ENCODE measurements at places on chromosomes 3 and 15. TPM values are rescaled to one million over a fixed set of nuclear protein-coding genes. Genes with fewer than 3 reads are reported as not detected.

GRCh38 chr3:3101660-3102458, 8.3 kb downstream of the IL5RA start:
- no peak for DNase-seq

- no peak for DNase-seq
Observed at GRCh38 chr15:64883100-64883581, 28.6 kb upstream of the ANKDD1A start.

DNA sequence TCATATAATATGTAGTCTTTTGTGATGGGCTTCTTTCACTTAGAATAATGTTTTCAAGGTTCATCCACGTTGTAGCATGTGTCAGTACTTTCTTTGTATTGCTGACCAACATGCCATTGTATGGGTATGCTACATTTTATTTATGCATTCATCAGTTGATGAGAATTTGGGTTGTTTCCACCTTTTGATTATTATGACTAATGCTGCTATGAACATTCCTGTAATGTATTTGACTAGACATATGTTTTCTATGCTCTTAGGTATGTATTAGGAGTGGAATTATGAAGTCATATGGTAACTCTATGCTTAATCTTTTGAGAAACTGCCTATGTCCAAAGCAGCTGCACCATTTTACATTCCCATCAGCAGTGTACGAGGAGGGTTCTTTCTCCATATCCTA, 3.2 kb upstream of the PODXL2 start:
- no peak for DNase-seq

DNA sequence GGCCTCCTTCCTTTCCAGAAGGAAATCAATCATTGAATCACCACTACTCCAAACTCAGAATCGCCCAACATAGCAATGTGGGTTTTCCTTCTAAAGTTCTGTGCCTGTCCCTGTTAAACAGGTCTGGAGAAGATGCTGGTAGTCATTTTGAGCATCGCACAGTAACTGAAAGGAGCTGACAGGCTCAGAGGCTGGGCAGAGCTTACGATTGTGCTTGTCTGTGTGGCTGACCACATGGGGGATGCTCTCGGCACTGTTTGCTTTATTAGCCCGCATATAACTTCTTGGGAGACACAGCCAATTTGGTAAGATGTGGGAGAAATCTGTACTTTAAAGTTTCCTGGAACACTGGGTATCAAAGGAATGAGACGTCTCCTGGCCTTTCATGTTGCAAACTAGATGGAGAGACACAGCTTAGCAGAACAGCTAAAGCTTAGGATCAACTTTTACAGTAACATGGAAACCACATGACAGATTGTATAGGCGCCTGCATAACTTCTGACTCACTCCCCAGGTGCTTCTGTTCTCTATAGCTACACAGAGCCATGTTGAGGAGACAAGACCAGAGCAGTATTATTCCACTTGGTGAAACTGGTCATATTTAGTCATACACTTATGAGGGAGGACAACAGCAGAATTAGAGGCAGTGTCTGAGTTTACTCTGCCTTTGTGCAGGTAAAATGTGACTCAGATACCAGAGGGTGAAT, 374.1 kb downstream of the RORA start:
- DNase-seq = no peak

GRCh38 chr3:105422645-105423044, 55.9 kb downstream of the ALCAM start:
- DNase-seq = no peak

GRCh38 chr3:50323092-50323600, 601 bp upstream of the HYAL2 start:
- DNase-seq = no peak

Gene LRRC2
- polyA plus RNA-seq = 60.3 TPM
